BE2C (cell line): ENCODE measurements at places on chromosomes 12 and 14.

DNA sequence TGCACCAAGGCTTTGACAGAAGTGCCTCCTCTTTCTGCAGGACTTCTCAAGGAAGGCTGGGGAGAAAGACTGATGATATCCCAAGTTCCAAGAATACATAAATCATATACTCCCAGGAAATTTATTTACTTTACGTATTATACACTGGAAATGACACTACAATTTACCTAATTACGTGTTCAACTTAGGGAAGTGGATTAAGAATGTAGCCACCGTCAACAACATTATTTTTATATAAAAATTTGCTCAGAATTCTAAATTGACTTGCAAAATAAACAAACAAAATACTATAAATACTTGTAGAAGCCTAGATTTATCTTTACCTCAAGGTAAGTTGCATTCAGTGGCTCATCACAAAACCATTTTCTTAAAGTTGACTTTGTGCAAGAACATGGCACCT is 18.9 kb downstream of the TSPAN19 start:
- DNase-seq: no peak

- DNase-seq: peak; percentile 74
Measured at GRCh38 chr12:54017027-54017788, 8.4 kb downstream of the HOXC8 start.

DNA sequence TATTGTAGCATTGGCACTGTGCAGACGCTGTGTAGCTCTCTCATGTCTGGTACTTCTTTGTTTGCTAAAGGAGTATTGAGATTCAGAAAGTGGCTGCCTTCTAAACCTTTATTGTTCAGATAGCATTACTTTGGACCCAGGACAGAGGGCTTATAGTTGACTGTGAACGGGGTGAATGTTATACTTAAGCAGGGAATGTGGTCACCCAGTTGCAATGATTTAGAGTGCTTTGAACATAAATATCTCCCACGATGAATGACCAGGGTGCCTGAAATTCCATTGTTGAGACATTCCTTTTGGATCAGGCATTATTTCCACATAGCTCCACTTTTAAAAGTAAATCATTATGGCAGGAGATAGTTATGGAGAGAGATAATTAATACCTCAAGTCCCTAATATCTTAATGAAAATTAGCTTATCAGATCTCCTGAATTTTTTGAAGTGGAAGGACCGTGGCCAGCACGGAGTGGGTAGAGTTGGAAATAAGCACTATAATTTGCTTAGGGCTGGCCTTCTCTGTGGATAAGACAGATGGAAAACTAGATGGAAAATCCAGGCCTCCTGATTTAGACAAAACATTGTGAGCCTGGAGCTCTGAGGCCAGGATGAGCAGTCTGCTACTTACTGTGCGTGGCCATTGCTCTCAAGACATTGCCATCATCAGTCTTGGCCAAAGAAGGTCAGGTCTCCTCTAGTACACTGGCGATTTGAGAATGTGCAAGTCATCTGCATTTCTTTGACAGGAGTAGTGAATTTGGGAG is 114.5 kb downstream of the ETV6 start:
- DNase-seq: no peak

GRCh38 chr12:11508699-11509098 is 113.3 kb upstream of the PRB2 start:
- no peak for DNase-seq

- no peak for DNase-seq
Measured at GRCh38 chr14:56630707-56631106, 51.1 kb downstream of the TMEM260 start.

DNA sequence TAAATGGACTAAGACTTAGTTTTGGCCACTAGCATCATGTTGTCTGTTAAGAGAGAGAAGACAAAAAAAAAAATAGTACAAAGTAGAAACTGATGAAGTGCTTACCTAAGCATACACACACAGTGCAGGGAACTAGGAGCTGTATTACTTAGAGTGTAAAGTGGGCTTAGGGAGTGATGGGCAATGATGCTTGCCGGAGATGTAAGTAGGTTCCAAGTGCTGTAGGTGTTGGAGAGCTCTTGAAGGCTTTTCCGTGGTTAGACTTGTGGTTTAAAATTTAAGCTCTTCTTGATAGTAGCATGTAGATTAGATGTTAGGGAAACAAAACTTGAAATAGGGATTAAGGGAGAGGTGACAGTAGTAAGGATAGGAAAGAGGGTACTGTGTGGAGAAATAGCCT is 34.7 kb downstream of the MIA2 start:
- DNase-seq: no peak

GRCh38 chr12:9760699-9761418 is at the start of gene CD69:
Gene CD69, minus strand, starts transcription at chr12:9760901. Its CDS starts 81 bp downstream, at chr12:9760820.
- no peak for DNase-seq

DNA sequence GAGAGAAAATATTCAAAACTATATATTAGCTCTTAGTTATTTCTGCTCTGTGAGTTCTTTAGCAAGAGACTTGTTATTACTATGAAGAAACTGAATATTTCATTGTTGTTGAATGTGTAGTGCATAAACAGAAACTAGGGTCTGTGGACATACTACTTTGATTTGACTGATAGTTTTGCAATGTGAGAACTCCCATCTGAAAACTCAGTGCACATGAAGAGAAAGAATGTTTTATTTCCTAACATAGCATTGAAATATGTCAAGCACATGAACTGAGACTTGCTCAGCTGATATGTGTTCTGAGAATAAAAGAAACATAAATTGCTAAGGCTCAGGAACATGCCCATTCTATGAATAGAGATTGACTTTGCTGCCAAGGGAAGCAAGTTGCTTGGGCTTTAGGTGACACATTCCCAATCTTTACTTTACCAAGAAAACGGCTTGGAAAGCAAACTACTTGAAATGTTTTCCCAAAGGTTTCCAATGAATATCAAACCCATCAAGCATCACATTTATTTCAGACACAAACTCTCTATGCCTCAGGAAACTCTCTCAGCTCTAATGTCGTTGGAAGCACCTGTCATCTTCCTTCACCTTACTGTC is 290.4 kb downstream of the SLC16A7 start:
- DNase-seq: no peak

DNA sequence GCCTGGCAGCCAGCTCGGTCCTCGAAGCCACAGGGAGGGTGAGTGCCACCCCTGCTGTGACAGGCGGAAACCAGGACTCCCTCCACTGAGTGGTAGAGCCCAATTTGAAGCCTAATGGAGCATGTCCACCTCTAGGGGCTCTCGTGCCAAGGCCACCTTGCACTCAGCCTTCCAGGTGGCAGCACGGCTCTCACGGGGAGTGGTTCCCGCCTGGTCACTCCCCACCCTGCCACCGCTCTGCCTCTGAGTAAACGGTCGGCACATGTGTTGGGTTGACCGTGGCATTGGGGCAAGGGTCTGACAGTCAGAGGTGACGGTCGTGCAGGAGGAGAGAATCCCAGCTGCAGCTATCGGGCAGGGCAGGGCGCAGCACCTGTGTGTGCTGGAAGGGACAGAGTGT is 34.8 kb downstream of the IL31 start:
- DNase-seq: no peak

- no peak for DNase-seq
Measured at GRCh38 chr14:106276326-106277267, 750.2 kb downstream of the TMEM121 start.

GRCh38 chr12:52611080-52611468 is 7.3 kb downstream of the KRT73 start:
- DNase-seq: no peak

DNA sequence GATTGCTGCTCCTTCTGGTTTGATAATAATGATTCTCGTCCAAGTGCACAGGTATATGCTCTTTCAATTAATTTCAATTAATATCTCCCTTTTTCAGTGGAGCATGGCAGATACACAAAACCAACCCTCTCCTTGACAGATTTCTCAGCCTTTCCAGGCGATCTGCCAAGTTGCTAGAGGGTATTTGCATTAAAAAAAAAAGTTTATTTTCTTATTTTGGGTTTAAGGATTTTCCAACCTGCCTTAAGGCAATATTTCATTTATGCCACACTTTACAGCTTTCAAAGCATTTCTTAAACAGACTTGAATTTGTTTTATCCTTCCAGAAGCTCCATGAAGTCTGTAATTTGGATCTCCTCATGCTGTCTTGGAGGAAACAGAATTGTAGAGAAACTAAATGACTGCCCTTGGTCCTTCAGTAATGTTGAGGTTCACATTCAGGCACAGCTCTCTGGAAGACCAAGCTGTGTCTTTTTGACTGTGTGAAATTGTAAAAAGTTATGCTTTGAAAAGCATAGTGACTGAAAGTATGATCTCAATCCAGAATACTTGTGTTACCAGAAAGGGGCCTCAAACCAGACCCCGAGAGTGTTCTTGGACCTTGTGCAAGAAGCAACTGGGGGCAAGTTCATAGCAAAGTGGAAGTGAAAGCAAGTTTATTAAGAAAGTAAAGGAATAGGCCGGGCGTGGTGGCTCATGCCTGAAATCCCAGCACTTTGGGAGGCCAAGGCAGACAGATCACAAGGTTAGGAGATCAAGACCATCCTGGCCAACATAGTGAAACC is 2.3 kb downstream of the DGLUCY start:
- DNase-seq: no peak

DNA sequence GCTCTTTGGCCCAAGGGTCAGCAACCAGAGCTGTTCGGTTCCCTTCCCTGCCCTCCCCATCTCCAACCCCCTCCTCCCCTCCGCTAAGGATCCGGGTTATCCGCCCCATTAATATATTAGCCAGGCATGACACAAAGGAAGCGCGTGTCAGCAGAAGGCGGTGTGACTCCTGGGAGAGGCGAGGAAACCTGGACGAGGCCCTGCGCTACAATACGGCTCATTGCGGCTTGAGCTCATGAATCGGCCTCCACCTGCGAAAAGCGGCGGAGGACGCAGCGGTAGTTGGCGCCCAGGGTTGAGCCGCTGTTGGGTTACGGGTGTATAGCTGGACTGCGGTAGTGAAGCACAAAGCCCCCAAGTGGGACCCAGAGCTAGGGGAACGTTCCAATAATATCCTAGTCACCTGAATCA is 9.9 kb downstream of the FOXA1 start:
- DNase-seq: no peak

DNA sequence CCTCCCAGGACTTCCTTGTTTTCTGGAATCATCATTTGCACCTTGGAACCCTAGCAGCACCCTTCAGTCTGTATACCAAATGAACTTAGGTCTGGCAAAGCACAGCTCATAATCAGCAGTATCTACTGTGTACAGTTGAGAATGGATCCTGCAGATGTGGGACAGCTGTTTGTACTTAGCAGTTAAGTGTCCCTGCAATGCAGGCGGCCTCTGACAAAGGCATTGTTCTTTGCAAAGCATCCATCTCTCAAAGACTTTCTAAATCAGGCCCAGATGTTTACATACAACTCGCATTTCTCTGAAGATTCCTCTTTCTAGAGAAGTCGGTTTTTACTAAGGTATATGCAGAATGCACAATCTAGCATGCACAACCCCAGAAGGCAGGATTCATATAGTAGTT is 170.5 kb upstream of the RBM19 start:
- DNase-seq: no peak

DNA sequence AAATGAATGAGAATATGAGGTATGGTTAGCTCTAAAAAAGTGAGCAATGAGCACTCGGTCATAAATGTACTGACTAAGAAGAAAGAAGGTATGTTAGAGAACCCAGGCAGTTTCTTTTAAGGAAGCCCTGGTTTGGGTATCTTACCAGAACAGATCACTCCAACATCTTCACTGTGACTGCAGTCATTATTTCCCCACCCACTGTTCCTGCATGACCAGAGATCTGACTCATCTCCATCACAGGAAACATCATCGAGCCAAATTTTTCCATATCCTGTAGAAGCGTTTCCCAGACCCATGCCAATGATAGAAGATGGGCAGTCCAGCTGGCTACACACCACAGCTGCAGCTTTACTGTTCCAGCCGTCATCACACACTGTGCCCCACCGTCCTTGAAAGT is 48.0 kb downstream of the CD163L1 start:
- DNase-seq: no peak
